ENCODE measurements at places on chromosomes 11 and 22.

DNA sequence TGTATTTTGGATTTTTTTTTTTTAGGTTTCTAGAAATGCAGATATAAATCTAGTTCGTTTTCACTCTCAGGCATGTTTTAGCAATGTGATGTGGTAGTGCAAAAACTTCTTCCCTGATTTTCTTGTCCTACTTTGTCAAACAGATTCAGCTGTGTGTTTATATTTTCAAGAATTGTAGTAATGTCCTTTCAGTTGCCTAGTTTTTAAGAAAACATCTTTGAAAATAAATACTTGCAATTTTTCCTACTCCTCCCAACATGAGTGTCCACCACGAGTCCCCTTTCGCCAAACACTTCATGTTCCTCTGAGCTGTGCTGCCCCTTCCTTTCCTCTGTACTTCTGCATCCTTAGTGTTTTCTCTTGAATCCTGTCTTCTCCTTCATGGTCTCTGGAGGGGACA, 686.9 kb downstream of the NTM start:
- no peak for DNase-seq

DNA sequence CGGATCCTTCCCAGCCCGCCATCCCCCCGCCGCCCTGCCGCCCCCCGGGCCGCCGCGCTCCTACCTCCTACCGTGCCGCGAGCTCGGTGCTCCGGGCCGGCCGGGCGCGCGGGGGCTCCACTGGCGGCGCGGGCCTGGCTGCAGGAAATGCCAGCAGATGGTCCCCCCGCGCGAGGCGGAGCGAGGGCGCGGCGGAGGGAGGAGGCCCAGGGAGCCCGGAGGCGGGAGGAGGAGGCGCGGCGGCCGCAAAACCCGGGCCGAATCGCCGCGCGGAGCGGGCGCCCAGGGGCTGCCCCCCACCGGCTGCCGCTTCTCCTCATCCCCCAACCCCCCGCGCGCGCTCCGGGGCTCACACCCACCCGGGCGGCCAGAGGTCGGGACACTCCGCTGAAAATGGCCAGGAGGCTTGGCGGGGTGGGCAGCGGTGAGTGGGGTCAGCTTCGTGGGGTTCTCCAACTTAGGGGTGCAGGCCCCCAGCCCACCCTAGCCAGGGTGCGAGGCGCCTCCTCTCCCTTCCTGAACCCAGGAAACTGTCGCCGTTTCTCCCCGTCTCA, at the start of gene OSBPL5:
OSBPL5 (minus strand) TSS at position 159 of the 554 bp plus-strand sequence. CDS start 36,162 bp downstream, outside the sequence.
- DNase-seq = peak; percentile 56

- no peak for DNase-seq
Measured at GRCh38 chr11:58058276-58059006, 27.7 kb downstream of the OR6Q1 start.

DNA sequence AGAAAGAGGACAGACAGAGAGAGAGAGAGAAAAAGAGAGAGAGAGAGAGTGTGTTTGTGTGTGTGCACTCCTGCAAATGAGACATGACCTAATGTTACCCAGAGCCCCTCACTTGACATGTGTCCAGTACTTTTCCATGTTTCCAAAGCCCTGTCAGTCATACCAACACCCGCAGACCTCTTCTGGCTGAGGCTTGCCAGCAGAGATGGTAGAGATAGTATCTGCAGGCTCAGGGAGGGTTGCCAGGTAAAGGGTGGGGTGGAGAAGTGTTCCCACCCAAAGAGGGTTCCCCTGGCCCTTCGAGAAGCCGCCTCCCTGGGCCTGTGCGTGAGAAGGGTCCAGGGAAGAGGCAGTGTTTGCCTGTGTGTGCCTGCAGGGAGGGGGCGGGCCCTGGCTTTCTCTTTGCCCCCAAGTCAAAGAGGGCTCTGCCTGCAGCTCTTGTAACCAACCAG, 40.7 kb downstream of the POU2F3 start:
- DNase-seq = no peak

DNA sequence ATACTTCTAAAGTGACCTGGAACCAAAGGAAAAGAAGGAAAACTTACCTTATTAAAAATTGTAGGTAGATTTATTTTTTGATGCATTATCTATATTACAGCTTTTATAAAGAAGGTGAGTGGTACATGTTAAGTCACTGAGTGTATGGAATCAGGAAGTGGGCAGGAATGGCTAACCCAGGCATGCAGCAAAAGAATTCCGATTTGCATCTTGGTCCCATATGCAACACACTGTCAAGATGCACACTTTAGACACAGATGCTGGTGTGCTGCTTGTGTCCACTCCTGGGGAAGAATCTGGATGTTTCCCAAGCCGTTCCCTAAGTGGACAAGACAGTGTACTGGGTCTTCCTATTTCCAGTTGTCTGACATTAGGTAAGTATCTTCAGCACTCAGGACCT, 99.9 kb upstream of the SORL1-AS1 start:
- DNase-seq = no peak

GRCh38 chr11:119627286-119627685, 101.7 kb downstream of the NECTIN1 start:
- DNase-seq = no peak

GRCh38 chr11:131829725-131830124, 459.3 kb downstream of the NTM start:
- no peak for DNase-seq

- no peak for DNase-seq
Measured at GRCh38 chr11:94581926-94582325, 14.8 kb downstream of the PIWIL4 start.

GRCh38 chr11:8263769-8264410, at the start of gene LMO1:
LMO1 (minus strand) TSS chr11:8263878; CDS start chr11:8263362, 516 bp downstream.
- peak; percentile 68 for DNase-seq

GRCh38 chr11:35675901-35676610, 13.5 kb downstream of the TRIM44 start:
- no peak for DNase-seq

- no peak for DNase-seq
Measured at GRCh38 chr11:73353422-73353821, 22.8 kb upstream of the RELT start.

DNA sequence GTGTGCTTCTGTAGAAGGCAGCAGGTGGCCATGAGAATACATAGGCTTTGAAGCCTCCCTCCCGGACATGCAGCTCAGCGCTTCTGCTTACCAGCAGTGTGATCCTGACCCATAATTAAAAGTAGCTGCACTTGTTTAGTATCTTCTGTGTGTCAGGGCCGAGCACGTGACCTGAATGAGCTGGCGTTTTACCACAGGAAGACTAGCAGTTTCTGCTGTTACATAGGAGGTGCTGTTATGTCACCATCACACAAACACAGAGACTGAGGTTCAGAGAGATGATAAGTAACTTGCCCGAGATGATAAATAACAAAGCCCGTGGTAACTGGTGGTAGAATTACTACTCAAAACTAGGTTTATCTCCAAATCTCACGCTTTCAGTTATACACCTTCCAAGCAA, 329.5 kb downstream of the OPCML start:
- DNase-seq = no peak

- DNase-seq = no peak
Measured at GRCh38 chr11:35632301-35632700, 14.0 kb downstream of the FJX1 start.

DNA sequence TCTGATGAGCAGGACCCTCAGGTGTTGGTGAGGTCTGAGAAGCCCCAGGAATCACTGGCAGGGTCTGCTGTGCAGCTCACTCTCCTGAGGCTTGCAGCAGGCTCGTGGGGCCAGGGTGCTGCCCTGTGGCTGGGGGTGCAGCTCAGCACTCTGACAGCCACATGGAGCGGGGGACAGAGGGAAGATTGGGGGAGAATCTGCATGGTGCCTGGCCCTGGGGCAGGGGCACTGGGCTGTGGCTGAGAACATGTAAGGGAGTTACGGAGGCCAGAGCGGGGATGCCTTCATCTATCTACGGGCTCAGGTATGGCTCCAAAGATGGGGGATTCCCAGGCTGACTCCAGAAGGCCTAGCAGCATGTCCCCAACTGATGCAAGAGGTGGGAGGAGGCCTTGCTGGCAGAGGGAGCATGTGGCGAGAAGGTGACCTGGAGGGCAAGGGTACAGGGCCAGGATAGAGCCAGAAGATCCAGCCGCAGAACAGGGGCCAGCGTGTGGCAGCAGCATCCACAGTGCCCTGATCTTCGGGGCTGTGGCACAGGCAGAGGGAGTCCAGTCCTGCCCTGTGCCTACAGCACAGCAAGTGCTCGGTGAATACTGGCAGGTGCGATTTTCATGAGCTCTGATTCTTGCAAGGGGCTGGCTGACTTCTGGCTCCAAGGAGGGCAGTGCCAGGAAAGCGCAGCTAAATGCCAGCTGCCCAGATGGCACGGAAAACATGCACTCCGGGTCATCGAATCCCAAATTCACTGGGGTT, 184.7 kb downstream of the CTTN start:
- no peak for DNase-seq

DNA sequence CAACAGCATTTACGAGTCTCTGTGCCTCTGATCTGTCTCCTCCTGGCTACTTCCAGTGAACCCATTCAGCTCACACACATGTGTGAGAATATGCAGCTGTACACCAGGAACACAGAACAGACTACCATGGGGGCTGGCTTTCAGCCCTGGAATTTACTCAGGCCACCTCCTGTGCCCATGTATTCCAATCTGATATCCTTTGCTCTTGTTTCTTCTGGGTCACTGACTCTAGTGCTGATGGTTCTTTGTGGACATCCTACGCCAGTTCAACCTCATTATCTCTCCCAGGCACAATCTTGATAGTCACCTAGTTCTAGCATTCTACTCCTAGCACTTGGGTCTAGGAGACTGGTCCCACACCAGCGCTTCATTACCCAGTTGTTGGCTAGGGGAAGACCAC, 23.0 kb upstream of the ZC3H12C start:
- no peak for DNase-seq

GRCh38 chr22:43014316-43014868, 557 bp downstream of the PACSIN2 start:
- peak; percentile 32 for DNase-seq

DNA sequence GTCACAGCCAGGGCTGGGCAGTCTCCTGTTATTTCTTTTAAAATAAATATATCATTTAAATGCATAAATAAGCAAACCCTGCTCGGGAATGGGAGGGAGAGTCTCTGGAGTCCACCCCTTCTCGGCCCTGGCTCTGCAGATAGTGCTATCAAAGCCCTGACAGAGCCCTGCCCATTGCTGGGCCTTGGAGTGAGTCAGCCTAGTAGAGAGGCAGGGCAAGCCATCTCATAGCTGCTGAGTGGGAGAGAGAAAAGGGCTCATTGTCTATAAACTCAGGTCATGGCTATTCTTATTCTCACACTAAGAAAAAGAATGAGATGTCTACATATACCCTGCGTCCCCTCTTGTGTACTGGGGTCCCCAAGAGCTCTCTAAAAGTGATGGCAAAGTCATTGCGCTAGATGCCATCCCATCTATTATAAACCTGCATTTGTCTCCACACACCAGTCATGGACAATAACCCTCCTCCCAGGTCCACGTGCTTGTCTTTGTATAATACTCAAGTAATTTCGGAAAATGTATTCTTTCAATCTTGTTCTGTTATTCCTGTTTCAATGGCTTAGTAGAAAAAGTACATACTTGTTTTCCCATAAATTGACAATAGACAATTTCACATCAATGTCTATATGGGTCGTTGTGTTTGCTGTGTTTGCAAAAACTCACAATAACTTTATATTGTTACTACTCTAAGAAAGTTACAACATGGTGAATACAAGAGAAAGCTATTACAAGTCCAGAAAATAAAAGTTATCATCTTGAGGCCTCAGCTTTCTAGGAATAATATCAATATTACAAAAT, 13.4 kb downstream of the OR51B4 start:
- no peak for DNase-seq

- DNase-seq = no peak
Measured at GRCh38 chr11:116339306-116340098, 433.3 kb downstream of the BUD13 start.

- no peak for DNase-seq
Measured at GRCh38 chr11:78039391-78039918, 16.4 kb upstream of the KCTD14 start.

GRCh38 chr11:109527496-109527895, 105.5 kb downstream of the C11orf87 start:
- no peak for DNase-seq

GRCh38 chr11:2458321-2458720, 13.5 kb downstream of the KCNQ1 start:
- no peak for DNase-seq

- no peak for DNase-seq
Measured at GRCh38 chr11:31767685-31768084, 43.4 kb downstream of the PAX6 start.

DNA sequence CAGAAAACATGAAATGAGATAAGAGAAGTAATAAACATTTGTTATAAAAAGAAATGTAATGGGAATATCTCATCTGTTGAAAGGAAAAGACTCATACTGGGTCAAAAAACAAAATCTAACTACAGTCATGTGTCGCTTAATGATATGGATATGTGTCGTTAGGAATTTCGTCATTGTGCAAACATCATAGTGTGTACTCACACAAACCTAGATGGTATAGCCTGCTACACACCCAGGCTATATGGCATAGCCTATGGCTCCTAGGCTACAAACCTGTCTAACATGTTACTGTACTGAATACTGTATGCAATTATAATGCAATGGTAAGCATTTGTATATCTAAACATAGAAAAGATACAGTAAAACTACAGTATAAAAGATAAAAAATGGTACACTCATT, 89.8 kb upstream of the ZC3H12C start:
- no peak for DNase-seq

DNA sequence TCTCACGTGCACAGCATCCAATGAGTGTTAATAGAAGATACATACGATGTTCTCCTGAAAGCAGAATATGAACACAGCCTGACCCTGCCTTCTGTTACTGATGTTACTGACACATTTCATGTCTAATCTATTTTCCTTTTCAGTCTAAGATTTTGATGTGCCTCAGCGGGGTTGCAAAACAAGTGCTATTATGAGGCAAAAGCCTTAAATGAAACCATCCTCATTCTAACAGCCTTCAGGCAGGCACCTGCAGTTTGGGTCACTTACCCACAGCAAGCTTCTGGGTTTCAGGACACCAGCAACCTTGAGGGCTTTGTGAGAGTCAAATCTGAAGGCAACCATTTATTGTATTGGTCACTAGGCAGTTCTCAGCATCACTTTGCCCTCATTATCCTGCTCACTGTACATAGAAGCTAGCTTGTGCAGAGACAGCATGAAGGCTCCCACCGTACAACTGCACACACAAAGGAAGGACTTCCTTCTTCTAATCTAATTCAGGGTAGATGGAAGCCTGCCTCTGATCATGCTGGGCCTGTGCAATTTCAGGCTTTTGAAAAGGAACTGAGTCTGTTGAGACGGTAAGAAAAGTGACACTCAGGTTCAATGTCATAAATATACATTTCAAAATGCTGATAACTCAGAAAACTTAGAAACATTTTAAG, 183.2 kb upstream of the PITPNB start:
- DNase-seq = no peak

DNA sequence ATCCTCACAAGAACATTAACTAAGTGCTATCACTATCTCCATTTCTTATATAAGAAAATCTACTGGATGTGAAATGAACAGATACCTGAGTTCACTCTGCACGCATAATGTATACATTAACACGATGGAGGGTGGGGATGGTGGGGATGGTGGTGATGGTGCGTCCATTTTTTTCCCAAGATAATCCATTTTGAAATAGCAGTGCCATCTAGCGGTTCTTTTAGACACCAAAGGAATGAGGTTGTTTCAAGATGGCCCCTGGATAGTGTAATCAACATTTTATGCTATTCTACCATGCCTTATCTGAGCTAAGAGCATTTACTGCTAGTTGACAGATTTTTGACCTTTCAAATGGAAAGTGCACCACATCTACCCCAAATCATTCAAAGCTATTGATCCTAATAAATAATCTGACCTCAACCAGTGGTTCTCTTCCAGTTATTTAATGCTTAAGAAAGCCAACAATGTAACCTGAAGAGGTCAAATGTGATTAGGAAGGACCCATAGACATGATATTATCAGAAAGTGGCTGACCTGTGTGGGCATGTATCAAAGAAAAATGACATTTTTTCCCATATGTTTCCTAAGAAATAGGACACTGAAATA, 714.7 kb upstream of the TENM4 start:
- no peak for DNase-seq

GRCh38 chr11:33303541-33303940, 46.4 kb downstream of the HIPK3 start:
- no peak for DNase-seq
